ENCODE measurements at places on chromosomes 1 and 21.
A peak's percentile ranks its signal among the peaks of the same experiment; 100 is the strongest.

DNA sequence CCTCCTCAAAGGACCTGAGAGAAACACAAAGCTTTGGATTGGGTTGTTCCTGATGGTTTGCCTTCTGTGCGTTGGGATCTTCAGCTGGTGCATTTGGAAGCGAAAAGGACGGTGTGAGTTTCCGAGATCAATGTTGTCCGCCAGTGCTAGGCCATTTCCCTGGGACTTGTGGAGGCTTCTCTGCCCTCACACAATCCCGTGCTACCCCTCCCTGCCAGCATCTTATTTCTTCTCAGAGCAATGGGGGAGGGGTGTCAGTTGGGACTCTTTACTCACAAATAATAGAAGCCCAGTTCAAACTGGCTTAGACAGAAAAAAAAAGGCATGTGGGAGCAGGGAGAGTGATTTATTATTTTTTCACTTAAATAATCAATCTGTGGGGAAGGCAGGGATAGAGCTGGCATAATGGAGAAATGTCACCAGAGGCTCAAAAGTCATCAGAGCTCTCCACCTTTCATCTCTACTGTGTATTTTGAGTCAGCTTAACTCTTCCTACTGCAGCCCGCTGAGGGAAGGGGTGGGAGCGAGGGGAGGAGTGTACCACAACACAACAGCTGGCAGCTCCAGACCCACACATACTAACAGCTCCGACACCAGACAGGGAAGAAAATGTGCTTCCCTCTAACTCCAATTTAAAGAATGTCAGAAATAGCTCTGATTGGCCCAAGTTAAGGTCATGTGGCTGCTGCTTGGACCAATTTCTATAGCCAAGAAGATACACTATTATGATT is 22.4 kb downstream of the LY9 start:
- DNase-seq, result no peak

DNA sequence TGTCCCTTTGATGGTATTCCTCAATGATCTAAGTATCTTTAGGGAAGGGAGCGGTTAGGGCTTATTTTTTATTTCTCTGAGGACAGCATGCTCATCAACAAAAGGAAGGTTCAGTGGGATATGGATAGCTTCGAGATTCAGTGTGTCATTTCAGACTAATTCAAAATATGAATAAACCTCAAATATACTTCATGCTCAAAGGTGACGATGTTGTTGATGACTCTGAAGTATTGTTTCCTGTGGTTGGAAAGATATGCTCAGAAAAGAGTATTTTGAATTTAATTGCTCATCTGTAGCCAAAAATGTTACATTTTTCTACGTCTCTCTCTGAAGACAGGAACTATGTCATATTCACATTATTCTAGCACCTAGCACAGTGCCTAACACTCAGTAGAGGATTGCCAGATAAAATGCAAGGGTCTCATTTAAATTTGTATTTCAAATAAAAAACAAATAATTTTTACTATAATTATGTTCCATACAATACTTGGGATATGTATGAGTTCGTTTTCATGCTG is 1.8 kb upstream of the FCRL3 start:
- DNase-seq, result no peak

GRCh38 chr1:156928043-156928602 is 7.7 kb downstream of the LRRC71 start:
- no peak for DNase-seq

- peak; percentile 85 for DNase-seq
Observed at GRCh38 chr1:8078176-8078671, 52.1 kb upstream of the ERRFI1 start.

- no peak for DNase-seq
Observed at GRCh38 chr1:246582301-246583055, 16.2 kb downstream of the CNST start.

GRCh38 chr1:16905110-16905867 is 9.5 kb downstream of the RNU1-2 start:
- peak; percentile 81 for DNase-seq

All from PC-9 (cell line).